ENCODE measurements at places on chromosomes 2 and 18.

GRCh38 chr2:148021886-148022285 lies 995 bp downstream of the MBD5 start:
- peak; percentile 6 for DNase-seq

DNA sequence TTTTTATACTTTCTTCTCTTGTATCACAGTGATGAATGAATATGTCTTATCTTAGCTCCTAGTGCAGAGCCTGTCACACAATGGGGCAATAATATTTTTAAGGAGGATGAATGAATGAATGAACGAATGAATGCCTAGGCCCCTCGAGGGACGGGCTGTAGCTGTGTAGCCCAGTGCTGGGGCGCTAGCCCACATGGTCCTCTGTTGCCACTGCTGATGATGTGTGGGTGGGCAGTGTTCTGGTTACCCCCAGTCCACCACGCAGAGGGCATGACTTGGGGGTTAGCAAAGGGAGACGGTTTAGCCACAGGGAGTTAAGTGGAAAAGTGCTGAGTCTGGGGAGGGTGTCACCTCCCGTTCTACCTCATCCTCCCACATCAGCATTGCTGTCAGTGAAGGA lies 134.2 kb downstream of the SMAD7 start:
- DNase-seq, result no peak

DNA sequence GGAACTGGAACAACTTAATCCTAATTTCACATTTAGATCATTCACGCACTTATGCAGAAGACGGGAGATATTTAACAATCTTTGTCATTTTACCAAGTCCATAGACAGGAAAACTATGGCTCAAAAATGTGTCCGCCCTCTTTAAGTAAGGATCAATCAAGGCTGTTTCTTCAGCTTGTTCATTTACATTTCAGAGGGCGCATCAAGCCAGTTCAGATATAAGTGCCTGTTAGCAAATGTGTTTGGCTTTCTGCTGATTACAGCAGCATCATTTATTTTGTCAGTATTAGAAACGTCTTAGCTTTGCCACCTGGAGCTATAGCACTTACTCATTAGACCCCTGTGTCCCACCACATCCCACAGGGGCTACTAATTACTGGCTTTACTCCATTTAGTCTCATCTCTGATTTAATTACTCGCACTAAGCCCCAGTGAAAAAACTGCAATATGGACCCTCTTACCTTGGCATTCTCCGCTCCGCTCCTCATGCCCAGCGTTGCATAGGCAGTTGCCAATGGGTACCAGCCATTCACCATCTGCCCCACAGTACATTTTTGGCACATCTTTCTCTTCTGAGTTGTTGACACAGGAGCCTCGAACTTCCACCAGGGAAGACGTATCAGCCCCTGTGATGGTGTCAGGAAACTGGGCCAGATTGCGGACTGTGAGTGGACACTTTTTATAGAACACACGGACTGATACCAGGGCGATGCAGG lies 8.7 kb downstream of the EPHA4 start:
- no peak for DNase-seq

DNA sequence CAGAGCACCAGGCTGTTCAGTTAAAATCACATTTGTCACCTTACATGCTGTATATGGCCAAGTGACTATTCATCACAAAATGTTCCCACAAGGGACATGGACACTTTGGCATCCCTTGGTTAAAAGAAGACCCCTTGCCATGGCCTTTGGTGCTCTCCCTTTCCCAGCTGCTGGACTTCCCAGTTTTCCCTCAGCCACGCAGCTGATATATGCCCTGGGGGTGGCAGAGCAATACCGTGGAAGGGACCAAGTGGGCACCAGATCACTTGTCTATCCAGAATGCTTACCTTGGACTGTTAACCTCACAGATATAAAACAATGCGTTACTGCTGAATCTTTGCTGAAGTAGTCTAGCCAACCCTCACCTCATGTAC lies 35.3 kb downstream of the PAIP2B start:
- no peak for DNase-seq

DNA sequence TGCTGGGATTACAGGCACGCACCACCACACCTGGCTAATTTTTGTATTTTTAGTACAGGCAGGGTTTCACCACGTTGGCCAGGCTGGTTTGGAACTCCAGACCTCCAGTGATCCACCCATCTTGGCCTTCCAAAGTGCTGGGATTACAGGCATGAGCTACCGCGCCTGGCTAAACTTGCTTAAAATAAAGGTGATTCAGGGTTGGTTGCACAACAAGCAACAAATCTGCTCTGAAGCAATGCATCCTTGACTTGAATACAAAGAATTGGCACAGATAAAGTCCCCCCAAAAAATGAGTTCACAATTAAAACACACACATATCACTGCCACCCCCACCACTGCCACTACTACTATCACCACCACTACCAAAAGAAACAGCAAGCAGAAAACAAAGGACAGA lies 34.9 kb downstream of the CCDC88A start:
- no peak for DNase-seq

GRCh38 chr2:234881413-234882241 lies 70.2 kb upstream of the SH3BP4 start:
- DNase-seq, result peak; percentile 77

DNA sequence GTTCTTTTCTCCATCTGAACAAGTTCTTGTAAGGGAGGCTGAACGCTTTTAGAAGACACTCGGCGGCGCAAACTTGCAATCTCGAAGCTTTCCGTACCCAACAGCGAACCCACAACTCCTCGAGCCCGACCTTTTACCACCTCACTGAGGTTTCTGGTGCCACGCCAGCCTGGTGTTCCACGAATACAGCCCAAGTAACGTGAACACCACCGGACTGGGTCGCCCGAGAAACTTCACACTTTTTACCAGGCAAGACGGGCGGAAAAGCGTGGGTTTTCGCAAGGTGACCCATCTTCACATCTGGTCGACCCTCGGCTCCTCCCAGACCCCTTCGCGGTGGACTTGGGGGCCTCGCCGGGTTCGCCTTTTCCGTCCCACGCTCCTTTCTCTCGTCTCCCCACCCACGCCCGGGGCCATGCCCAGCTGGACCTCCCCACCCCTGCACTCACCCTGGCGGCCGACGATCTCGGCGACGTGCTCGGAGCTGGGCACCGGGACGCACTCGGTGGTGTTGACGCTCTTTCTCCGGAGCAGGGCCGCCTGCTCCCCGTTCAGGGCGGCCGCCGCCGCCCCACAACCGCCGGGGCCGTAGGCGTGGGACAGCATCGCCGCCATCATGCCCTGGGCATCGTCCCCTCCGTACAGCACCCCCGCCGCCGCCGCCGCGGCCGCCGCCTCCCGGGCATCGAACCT lies 1.2 kb downstream of the MEX3C start:
- peak; percentile 13 for DNase-seq

- DNase-seq, result peak; percentile 9
Observed at GRCh38 chr18:8705961-8706790, 820 bp downstream of the MTCL1 start.

- DNase-seq, result no peak
Observed at GRCh38 chr2:176516051-176516602, 246.9 kb downstream of the MTX2 start.

DNA sequence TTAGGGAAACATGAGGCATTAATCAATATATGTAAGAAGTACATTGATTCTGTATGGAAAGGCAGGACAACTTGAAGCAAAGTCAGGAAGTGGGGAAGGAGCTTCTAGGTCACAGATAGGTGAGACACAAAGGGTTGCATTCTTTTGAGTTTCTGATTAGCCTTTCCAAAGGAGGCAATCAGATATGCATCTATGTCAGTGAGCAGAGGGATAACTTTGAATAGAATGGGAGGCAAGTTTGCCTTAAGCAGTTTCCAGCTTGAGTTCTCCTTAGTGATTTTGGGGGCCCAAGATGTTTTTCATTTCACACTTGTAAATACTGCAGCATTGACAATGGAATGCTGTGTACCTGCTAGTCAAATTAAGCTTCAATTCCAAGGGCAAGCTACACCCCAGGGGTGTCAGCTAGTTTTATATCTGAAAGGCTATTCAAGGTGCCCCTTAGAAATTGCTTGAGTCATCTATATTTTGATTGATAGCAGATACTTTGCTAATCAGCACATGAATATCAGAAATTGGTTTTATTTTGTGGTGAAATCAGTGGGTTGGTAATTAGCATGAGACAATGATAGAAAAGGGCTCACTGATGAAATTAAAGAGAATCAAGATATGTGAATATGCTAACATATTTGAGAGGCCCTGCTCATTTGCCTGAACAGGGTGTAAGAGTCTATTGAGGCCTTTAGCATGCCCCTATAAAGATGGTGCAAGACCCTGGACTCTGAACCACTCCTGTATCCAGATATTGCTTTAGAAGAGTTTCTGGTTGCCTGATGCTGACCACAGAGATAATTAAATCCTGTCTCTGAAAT lies 131.5 kb downstream of the TMEM17 start:
- no peak for DNase-seq

- DNase-seq, result no peak
Observed at GRCh38 chr2:167843217-167843616, 404.2 kb downstream of the STK39 start.

- DNase-seq, result no peak
Observed at GRCh38 chr2:216584112-216584511, 49.1 kb upstream of the IGFBP2 start.

DNA sequence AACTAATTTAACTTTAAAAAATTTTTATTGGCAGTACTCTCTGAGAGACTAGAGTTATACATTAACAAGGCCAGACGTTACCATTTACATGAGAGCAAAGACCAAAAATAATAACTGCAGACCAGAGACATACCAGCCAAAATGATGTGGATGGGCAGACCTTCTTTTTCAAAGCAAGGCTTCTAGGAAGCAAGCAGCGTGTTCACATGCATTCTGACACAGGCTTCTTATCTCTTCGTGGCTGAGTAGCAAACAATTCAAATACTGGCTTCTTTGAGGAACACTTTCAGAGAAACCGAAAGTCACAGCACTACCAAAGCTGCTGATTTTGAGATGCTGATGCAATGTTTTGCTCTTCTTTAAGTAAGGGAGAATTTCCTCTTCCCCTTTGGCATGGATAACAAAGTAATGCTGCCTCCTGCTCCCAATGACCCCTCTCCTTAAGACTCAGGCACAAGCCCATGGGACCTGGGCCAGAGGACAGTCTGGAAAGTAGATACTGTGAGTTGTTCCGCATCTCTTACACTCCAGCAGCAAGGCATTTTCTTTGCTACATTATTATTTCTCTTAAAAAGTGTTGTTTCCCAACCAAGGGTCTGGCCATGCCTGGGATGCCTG lies 181.9 kb downstream of the MREG start:
- peak; percentile 67 for DNase-seq

GRCh38 chr2:218979846-218980734 lies 4.9 kb downstream of the FEV start:
- DNase-seq, result peak; percentile 64

DNA sequence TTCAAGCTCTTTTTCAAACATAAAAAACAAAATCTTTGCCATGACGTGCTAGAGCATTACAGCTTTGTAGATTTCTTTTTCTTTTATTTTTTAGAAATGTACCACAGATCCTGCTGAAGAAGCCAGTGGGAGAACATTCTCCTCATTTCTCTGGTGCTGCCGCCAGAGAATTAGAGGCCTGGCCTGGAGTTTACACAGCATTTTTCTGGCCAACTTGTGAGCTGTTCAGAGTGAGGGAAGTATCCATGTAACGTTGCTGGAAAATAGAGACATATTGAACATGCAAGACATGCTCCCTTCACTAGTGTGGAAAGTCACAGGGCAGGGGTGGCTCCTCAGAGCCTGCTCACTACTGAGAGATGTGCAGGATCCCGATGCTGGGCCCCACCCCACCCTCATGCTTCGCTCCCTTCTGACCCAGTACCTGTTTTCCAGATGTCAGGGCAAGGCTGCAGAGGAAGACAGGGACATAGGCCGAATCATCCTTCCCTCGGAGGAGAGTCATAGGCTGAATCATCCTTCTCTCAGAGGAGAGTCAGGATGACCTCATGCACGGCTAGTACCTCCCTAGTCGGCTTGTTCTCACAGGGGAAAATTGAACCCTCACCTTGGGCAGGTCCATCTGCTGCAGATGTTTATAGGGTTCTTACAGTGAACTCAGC lies 298.5 kb downstream of the INSIG2 start:
- peak; percentile 91 for DNase-seq

GRCh38 chr18:10851824-10852319 lies 297.5 kb downstream of the PIEZO2 start:
- DNase-seq, result peak; percentile 61

GRCh38 chr2:106012001-106012590 lies 182.0 kb downstream of the UXS1 start:
- DNase-seq, result no peak

DNA sequence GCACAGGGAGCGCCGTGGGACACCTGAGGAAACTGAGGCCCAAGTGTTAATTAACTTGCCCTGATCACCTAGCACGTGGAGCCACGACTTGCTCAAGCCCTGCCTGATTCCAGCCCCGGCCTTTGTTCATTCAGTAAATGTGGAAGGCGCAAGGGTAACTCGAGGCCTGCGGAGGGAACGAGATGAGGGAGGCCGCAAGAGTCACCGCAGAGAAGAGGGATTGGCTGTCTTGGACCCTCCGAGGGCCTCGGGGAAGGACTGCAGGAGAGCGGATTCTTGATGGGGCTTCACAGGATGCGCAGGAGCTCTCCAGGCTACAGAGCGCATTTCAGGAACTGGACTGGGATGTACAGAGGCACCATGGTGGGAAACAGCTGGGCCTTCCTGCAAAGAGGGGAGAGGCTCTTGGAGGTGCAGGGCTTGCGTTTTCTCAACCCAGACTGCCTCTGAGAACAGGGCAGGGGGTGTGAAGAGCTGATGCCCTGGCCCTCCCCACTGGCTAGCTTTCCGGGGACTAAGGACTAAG lies 511 bp upstream of the ANKMY1 start:
- DNase-seq, result no peak
